ENCODE measurements at places on chromosomes 6 and 20.

GRCh38 chr6:11803591-11803971 is 25.0 kb upstream of the ADTRP start:
- no peak for DNase-seq

- DNase-seq, result no peak
Observed at GRCh38 chr6:95686895-95687294, 109.6 kb downstream of the MANEA start.

DNA sequence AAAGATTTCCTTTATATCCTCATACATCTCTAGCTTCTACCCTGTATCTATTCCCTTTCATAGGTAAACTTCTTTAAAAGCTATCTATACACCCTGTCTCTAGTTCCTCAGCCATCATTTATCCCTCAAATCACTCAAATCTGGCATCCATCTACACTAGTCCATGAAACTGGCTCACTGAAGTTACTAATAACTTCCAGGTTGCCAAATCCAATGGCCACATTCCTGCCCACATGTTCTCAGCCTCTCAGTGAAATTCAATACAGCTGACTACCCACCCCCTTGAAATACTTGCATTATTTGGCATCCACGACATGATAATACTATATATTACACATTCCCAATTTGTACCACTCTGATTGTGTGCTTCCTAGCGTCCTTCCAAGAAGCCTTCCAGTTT is 8.7 kb downstream of the REPS1 start:
- DNase-seq, result no peak

DNA sequence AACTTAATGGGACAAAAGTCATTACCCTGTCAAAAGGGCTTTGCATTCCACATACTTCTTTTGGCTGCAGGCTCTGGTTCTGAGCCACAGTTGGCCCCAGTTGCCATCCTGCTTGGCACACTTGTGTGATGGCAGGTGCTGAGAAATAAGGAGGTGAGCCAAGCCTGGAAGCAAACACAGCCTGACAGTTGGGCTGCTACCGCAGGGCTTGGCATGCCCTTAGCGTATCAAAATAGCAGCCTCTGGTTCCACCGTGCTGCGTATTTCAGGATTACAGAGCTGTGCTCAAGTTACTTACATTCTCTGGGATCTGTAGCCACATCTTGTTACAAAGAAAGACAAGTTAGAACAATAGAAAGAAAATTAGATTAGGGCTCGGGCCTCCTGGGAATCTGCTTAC is 11.1 kb downstream of the MTHFD1L start:
- DNase-seq, result peak; percentile 55

GRCh38 chr20:24782301-24782700 is 166.8 kb upstream of the CST7 start:
- no peak for DNase-seq

DNA sequence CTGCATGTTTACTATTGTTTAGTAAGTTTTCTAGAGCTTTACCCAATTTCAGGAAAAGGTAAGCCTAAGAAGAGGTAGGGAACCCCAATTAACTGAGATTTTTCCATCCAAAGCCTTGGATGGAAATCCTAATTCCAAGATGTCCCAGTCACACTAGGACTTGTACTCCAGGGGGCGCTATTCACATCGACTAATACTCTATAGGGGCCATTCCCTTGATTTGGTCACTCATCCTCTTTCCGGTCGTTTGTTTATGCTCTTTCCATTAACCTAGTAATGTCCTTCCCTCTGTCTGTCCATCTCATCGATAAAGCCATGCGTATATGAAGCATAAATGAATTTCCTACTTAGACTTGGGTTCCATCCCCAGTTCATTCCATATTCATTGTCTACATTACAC is 80.8 kb upstream of the FUCA2 start:
- DNase-seq, result no peak

- DNase-seq, result no peak
Observed at GRCh38 chr6:129680633-129681032, 29.3 kb downstream of the ARHGAP18 start.

- DNase-seq, result no peak
Observed at GRCh38 chr6:155420492-155420891, 35.1 kb downstream of the NOX3 start.

DNA sequence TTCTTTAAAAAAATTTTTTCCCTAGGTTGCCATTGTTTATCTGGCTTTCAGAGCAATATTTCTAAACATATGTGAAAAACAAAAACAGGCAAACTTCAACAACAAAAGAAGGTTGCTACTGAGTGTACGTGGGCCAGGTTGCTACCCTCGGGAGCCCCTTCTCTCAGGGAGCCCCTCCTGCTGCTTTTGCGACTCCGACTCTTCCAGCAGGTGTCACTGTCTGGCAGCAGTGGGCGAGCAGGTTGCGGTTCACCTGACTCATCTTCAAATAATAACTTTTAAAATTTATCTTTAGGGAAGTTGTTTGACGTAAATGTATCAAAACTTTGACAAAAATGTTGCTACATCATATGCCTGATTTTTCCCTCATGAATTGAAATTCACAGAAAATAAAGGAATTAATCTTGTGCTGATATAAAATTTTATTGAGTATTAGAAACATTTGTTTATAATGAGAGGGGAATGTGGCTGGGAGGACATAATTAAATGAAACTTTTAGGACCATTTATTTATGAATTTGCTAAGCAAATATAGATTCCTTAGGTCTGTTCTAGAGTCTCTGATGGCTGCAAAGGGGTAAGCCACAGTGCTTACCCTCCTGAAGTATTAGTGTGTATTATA is 138.8 kb downstream of the HIVEP1 start:
- no peak for DNase-seq

GRCh38 chr6:142500250-142500786 is 198.5 kb downstream of the ADGRG6 start:
- no peak for DNase-seq

- no peak for DNase-seq
Observed at GRCh38 chr6:92404281-92404680, 1015.1 kb downstream of the EPHA7 start.

- no peak for DNase-seq
Observed at GRCh38 chr6:111087871-111088667, 766 bp downstream of the SLC16A10 start.

GRCh38 chr20:21031666-21032065 is 74.5 kb downstream of the LINC00237 start:
- DNase-seq, result no peak

GRCh38 chr6:5871296-5871695 is 135.4 kb downstream of the NRN1 start:
- DNase-seq, result no peak

- no peak for DNase-seq
Observed at GRCh38 chr6:166581091-166581511, 5.4 kb downstream of the RAMACL start.

GRCh38 chr6:79922018-79922417 is 25.3 kb downstream of the ELOVL4 start:
- no peak for DNase-seq

GRCh38 chr6:72922401-72922800 is 300.5 kb downstream of the KCNQ5 start:
- no peak for DNase-seq

DNA sequence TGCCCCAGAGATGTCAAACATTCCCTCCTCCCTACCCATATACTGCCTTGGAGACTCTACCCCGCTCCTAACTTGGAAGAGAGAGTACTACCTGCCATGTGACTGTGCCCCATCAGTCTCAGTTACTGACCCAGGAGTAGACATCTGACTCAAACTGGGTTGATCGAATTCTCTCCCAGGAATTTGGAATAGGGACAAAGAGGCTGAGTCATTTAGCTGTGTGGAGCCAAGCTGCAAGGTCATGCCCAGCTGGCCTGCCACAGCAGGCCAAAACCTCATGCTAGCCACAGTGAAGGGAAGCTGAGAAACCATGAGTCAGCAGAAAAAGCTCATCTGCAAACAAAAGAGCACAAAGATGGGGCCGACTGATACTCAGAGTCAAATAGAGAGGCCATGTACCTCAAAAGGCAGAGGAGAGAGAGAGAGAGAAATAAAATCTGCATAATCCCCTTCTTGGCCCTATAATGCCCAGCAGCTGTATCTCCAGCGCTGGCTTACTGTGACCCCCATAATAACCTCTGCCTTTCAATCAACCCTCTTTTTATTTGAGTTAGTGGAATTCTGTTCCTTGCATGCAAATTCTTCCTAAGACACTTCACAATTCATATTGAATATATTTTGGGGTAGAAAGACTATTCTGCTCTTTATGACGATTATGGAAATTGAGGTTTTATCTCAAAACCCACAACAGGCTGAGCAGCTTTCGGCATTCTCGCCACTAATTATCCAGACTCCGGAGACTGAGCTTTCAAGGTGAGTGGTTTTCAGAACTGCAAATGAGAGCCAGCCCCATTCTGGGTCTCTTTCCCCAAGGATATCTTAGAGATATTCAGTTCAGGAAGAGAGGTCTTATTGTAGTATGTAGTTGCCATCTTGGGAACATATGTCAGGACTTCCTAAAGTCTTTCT is 21.4 kb upstream of the AKIRIN2 start:
- peak; percentile 88 for DNase-seq
